ENCODE measurements at places on chromosomes 12 and 14.

DNA sequence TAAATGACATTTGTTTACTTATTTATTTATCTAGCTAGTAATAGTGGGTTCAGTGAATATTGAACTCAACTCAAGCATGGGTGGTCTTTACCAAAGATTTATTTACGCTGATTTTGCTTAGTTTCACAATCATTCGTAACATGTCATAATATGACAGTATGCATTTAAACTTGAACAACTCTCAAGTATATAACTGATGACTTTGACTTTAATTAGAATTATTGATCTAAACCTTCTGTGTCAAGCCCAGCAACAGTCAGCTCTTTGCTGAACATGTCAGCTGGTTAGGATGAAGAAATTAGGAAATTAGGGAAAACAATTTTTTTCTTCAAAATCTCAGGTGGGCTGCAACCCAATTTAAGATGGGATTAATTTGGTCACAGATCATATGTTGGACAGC, 210.5 kb upstream of the G2E3 start:
- no peak for DNase-seq

GRCh38 chr12:82955043-82955442, 268.3 kb downstream of the TMTC2 start:
- no peak for DNase-seq

- DNase-seq, result no peak
Observed at GRCh38 chr12:120259418-120260202, 5.9 kb downstream of the PXN start.

GRCh38 chr12:124338448-124338847, 43.6 kb downstream of the RFLNA start:
- no peak for DNase-seq

DNA sequence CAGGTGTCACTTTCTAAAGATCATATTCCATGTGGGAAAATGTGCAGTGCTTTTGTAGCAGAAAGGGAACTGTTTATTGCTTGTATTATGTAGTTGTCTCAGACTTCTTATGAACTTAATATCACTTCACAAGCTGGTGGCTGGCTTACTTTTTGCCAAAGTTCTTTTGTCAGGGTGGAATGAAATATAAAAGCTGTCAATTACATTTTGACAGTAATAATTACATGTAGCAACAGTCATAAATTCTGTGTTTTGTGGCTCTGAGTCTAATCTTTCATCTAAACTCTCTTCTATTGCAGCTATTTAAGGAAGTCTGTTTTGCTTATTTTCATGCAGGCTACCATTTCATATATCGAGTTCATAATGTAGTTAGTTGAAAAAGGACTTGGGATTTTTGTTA, 106.6 kb downstream of the OTOGL start:
- no peak for DNase-seq

- no peak for DNase-seq
Observed at GRCh38 chr12:25615119-25615518, 62.0 kb upstream of the LMNTD1 start.

DNA sequence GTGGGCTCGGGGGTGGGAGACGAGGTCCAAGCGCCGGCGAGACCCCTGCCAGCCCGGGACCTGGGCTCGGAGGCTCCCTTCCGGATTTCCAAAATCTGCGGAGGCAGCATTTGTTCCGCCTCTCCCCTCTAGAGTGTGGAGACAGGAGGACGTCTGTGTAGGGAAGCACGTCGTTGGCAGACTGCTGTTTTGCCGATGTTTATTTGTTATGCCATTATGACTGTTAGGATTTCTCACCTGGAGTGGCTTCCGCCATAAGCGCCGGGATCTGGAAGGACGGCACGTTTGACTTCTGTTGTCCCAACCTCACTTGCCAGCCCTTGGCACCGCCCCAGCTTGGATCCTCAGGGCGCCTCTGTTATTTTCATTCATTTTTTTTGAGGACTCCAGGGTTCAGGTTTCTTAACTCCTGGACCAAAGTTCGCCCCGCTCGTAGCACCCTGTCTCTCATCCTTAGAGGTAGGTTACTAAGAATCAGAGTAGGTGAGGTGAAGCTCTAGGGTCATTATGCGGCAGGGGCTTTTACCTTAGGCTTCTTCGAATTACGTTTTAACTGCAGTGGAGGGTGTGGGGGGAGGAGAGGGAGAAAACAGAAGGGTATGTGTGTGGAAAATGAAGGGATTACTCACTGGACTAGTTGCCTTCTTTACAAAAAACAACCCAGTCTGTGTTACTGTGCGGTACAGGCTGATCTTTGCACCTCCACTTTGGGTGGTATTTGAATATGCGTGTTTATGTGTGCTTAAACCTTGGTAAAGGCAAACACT, 547 bp upstream of the PYGL start:
- DNase-seq, result no peak

GRCh38 chr12:48185181-48185919, 1.9 kb downstream of the CCDC184 start:
- no peak for DNase-seq

GRCh38 chr14:30645600-30645999, 23.5 kb downstream of the SCFD1 start:
- no peak for DNase-seq

DNA sequence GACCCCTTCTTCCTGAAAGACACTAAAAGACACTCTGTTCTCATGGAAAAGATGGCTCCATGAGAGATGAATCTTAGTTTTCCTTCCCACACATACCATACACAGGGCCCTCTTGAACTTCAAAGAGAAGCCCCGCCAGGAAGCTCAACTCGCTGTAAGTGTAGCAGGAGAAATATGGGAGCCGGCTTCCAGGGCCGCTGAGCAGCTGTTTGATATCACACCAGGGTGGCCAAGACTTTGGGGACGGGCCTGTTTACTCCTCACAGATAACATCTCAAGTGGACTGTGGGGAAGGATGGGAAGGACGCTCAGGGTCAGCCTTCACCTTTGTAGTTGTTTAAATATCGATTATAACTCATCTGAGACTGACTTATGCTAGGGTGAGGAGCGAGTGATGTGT, 235.5 kb upstream of the TBX3 start:
- DNase-seq, result no peak

GRCh38 chr12:68303850-68304249, 28.3 kb downstream of the MDM1 start:
- DNase-seq, result no peak

DNA sequence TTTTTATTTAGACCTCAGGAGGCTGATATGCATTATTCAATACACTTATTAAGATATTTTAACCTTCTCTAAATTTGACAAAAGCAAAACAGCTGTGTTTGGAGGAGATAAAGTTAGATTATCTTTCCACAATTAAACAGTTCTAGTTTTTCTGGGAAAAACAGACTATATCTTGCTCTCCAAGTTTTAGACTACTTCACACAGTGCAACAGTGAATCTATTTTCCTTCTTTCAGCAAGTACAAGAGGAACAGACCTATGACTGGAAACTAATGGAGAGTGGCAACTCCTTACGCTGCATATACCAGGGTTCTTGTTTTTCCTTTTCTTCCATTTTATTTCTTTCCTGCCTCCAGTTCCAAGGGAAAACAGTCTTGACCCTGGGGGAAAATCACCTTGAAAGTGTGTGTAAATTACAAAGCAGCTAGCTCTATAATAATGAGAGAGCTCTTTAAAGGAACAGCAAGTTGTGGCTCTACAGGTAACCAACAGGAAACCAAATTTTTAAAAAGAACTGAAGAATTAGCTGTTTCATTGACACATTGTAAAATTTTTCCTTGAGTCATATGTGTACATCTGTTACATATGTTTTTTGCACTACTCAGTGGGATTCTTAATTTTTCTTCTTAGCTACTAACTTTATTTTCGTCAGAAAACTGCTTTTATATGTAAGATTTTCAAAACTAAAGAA, 27.4 kb downstream of the DNM1L start:
- DNase-seq, result no peak

Data from stimulated activated CD4-positive, alpha-beta T cell treated with anti-CD3 and anti-CD28 coated beads, TNF-alpha, amount 100 ng/mL, for 1 hour (primary cell).